ENCODE measurements at places on chromosomes 3 and 15.

DNA sequence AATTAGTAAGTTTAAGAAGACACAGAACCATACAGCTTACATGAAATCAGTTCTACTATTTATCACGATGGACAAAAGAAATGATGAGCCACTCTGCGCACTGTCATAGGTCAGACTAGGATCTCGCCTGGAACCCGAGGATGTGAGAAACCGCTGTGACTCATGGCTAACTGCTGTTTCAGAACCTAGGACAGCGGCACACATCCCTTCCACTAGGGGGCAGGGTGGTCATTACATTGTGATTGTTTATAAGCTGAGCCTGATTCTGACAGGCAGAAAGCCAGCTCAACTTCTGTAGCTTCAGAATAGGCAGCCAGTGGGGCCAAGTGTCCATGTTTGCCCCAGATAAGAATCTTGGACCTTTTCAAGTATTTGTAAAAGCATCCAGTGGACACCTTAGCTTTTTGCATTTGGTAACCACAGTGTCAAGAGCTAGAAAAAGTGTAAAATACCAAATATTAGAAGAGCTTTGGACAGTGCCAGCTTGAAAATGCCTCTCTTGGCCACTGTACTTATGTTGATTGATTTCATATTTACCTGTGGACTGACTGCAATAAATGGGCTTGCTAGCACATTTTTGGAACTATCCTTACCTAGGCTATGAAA, 115.8 kb downstream of the KBTBD8 start:
- DNase-seq = peak; percentile 82

GRCh38 chr3:43248185-43248583, 38.2 kb upstream of the SNRK start:
- no peak for DNase-seq

DNA sequence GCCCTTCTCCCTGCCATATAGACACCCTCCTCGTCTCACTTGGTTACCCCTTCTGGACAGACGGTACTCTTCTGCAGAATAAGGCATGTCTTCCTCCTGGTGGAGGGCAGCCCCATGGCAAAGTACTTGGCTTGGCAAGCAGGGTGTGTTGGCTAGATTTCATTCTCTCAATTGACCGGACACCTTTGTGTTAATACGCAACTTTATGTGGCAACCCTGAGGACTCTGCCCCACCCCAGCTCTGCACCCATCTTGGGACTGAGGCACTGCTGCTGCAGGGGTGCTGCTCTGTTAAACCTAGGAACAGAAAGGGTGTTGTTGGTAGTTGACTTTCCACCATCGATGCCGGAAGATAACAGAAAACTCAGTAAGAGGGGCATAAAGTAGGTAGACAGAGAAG, 55.2 kb downstream of the PTPRG start:
- no peak for DNase-seq

DNA sequence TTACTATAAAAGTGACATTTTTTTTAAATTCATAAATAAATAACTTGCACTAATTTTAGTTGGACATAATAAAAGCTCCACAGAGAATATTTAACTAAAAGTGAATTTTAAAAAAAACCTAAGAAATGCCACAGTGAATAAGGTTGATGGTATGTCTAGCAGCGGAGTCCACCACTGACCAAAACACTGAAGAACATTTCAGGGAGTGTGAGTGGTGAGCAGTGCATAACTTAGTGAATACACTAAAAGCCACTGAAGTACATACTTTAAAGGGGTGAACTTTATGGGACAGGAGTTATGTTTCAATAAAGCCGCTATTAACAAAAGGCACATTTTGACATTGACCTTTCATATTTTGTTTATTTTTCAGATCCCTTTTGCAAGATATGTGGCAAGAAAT, 32.3 kb downstream of the SRP14 start:
- no peak for DNase-seq

DNA sequence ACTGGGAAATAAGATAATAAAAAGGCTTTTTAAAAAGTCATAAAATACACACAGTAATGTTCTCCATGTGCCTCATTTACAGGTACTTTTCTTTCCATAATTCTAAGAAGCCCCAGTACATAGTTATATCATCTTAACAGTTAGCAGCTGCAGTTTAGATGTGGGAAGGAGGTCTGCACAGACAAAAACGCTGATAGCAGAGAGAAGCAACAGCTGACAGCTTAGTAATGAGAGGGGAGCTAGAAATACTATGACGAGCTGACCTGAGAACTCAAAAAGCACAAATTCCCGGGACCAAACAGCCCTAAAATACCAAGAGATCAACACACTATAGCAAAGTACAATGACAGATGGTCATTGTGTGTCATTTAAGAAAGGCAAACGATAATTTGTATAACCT, 36.7 kb upstream of the ARHGEF3 start:
- DNase-seq = no peak

GRCh38 chr3:29079358-29079757, 201.5 kb upstream of the RBMS3 start:
- DNase-seq = no peak

- DNase-seq = no peak
These were observed 33.6 kb upstream of the PLSCR2 start for GRCh38 chr3:146502887-146503460.

DNA sequence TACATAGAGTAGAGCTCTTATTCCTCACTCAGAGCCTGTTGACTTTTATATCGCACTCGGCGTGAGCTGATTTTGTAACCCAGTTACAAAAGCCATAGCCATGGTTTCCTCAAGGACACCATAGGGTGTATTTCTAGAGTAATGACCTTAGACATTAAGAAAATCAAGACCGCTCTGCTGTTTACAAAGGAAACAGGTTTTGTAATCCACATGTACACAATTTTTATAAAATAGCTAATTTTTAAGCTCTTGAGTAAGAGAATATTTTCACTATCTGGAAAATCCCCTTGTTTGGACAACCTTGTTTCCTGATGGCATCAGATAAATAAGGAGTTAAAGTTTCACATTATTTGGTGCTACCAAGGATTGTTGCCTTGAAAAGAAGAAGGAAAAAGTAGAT, 104.7 kb downstream of the PGPEP1L start:
- no peak for DNase-seq

GRCh38 chr3:175554801-175555200, 695.7 kb downstream of the NAALADL2 start:
- no peak for DNase-seq

DNA sequence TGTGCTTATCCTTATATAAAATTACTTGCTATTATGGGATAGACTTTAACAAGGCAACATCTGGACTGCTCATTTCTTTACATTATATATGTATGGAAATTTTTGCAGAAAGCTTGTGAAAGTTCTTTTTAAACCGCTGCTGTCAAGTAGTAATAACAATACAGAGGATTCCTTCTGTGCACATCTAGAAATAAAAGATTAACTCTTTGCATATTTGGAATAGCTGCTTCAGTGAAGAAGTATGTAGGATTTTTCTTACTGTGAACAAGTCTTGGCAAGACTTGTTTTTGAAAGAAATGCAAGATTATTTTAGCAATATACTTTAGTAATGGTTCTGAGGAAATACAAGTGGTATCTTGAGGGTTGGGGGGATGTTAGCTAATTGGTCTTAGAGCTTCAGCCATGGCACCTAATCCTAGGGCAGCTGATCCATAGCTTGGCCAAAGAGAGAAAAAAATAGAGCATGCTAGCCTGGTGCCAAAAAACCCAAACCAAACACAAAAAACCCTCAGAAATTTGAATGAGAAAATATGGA, 4.3 kb downstream of the PRKCI start:
- no peak for DNase-seq

DNA sequence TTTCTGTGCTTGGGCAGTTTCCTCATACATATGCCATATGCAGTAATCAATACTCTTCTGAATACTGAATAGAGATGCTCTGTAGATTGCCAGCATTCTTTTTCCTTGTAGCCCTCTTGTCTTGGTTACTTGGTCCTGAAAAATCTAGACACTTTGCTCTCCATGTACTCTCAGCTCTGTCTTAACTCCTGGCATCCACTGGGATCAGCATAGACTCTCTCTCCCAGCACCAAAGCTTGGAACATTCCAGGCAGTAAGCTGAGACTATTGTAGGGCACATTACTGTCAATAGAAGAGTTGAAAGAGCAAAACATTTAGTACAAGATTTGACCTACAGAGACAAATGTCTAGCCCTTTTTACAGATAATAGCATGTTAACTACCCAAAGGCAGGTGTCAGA, 1100.3 kb downstream of the TBL1XR1 start:
- DNase-seq = no peak

DNA sequence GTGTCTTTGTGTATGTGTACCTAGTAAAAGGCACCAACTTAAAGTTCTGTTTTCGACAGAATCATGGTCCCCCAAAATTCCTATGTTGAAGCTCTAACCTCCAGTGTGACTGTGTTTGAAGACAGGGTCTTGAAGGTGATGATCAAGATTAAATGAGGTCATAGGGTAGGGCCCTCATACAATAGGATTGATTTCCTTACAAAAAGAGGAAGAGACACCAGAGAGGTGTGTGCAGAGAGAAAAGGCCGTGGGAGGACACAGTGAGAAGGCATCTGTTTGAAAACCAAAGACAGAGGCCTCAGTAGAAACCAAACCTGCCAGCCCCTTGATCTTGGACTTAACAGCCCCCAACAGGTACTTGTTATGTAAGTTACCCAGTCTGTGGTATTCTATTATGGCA, 52.0 kb upstream of the CORO2B start:
- no peak for DNase-seq

DNA sequence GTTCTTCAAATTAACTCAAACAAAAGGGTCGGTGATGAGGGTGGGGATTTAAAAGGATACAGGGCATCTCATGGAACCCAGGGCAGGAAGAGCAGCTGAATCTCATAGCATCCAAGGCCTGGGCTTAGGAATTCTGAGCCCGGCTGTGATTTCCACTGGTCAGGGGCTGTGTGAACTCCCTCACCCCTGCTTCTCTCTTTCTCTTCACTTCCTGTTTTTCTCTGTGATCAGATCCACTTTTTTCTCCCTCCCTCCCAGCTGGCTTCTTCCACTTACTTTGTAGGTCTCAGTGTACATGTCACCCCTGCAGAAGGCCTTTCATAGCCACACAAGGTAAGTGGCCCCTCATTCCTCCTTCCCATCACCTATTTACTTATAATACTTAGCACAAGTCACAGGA, 68.2 kb upstream of the CORO2B start:
- no peak for DNase-seq

GRCh38 chr15:41001524-41002214, 48.4 kb downstream of the CHAC1 start:
- no peak for DNase-seq

GRCh38 chr3:103047640-103048039, 612.8 kb downstream of the ZPLD1 start:
- no peak for DNase-seq

DNA sequence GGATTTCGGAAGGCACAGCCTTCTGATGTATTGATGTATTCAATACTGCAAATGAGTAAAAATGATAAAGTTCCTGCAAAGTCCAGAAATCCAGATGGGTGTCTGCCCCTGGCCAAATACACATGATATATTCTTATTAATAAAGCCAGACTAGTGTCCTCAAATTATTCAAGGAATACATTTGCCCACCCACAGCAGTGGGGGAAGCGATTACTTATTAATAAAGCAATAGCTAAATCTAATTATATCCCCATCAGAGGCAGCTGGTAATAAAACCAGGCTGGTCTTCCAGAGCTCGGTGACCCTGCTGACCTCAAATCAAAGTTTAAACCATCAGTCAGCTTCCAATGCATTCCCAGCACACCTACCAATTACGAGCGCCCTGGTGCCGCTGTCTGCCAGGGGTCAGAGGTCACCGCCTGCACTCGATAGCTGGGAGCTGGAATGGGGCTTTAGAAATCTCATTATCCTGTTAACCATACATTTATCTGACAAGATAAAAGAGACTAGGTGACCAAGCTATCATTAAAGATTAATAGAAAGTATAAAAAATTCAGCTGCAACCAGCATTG, 330.3 kb downstream of the UACA start:
- no peak for DNase-seq

DNA sequence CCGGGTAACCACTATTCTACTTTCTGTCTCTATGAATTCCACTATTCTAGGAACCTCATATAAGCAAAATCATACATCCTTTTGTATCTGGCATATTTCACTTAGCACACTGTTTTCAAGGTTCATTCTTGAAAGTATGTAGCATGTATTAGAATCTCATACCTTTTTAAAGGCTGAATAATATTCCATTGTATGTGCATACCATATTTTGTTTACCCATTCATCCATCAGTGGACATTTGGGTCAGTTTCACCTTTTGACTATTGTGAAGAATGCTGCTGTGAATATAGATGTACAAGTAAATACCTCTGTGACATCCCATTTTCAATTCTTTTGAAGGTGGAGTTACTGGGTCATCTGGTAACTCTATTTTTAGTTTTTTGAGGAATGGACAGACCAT, 36.6 kb upstream of the SEC22A start:
- DNase-seq = no peak

DNA sequence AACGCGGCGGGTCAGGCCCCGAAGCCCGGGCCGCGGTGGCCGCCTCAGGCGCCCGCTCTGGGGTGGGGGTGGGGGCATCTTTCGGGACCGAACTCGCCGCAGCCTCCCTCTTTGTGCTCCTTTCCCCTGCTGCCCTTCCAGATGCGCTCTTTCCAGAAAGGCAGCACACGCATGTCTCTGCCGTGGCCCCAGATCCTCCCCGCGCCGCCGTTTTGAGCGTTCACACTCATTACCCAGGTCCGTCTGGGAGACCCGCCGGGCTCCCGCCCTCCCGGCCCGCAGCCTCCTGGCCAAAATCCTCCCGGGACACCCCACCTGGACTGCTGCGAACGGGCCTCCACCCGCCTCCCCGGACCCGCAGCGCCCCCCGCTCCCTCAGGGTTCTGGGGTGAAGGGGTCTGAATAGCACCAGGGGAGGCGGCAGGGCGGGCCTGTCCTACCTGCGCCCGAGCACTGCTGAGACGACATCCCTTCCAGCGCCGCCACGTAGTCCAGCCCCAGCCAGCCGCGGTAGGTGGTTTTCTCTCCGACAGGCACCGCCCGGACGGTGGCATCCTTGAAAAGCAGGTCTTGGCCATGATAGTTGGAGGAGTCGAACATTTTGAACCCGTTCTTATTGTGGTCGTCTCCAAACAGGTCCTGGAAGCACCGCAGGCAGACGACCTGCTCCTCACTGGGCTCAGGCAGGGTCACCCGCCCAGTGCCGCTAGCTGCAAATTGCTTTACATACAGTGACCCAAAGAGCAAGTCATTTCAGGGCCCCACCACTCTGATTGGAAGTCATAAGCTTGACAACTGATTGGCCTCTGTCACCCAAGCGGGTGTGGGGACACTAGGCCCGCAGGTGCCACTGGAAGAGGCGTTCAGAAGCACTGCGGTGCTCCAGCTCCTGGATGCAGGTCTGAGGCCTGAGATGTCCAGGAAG, 25.9 kb downstream of the MELTF start:
- peak; percentile 32 for DNase-seq

- DNase-seq = no peak
These were observed 848 bp upstream of the CADPS start for GRCh38 chr3:62876064-62876463.

GRCh38 chr3:63370094-63370493, 92.0 kb downstream of the SYNPR start:
- no peak for DNase-seq

DNA sequence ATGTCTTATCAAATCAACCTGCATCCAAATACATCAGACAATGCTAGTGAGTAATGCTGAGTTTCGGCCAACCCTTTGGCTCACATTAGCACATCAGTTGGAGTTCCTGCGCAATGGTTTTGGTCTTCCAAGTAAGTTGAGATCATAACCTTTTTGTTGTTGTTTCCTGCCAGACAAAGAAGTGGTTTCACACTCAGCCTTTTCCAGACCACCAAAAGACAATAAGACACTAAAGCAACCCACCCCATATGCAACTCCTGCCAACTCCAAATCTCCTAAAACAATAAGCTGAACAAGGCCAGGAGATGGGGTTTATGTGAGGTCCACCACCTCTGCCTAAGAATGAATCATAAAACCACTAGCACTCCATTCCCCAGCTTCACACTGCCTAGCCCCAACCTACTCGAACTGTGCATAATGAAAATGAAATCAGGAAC, 177.0 kb downstream of the ERC2 start:
- no peak for DNase-seq
